NCI-H2171 (cell line): ENCODE measurements at places on chromosomes 11 and 22.

- no peak for DNase-seq
These were observed 9.4 kb upstream of the SLC25A1 start for GRCh38 chr22:19187716-19188563.

DNA sequence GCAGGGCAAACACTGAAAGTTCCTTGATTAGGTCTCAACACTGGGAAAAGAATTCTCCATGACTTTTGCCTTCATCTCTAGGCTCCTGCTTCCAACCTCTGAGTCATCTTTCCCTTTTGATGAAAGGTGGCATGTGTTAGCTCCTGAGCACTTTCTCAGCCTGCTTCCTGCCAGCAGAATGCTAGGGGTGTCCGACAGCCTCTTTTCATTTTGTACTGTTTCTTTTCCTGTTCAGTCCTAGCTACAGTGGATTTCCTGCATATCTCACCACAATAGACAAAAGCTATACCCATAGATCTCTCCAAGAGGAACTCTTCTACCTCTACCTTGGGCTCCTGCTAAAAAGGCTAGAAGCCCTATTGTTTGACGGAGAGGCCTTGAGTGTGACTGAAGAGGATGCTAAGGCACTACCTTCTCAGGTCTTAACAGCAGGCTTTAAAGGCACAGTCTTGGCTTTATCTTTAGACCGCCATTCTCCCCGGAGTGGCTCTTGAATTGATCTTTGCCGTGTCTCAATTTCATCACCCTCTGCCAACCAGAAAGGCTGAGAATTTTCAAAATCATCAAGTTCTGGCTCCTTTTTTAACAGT, 145.5 kb downstream of the RBFOX2 start:
- DNase-seq, result no peak

GRCh38 chr22:49305966-49306631, 521.6 kb downstream of the BRD1 start:
- DNase-seq, result no peak

DNA sequence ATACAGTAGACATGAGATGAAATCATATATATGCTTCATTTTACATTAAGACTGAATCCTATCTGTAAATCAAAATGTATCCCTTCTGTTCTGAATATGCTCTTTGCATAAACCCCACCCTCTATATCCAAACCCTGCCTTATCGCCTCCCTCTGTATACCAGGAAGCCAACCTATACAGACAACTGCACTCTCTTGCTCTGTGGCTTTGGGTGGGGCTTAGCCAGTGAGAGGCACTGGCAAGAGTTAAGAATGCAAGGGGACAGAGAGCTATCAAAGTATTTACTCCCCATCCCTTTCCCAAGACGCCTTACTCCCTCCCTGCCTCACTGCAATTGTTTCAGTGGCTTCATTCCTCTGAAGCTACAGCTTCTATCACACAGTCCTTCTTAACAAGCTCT, 309.8 kb downstream of the TTC28 start:
- DNase-seq, result no peak

GRCh38 chr11:72682858-72683243, 8.6 kb upstream of the PDE2A start:
- DNase-seq, result no peak

- no peak for DNase-seq
These were observed 82.8 kb downstream of the SPATA19 start for GRCh38 chr11:133762538-133762937.

GRCh38 chr22:50434849-50435248, 40.0 kb downstream of the SBF1 start:
- no peak for DNase-seq

DNA sequence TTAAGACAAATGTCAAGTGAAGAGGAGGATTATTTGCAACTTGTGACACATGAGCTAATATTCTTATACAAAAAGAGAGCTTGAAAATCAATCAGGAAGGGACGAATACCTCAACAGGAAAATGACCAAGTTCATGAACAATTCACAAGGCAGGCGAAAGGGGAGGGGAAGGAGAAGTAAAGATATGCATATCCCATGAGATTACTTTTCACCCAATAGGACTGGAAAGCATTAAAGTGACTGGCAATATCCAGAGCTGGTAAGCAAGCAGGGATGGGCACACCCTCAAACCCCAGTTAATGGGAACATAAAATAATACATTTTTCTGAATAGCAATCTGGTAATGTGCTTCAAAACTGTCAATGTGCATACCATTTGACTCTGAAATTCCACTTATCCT, 129.5 kb downstream of the SLC1A2 start:
- DNase-seq, result no peak

GRCh38 chr11:57274904-57275498, 38.0 kb upstream of the APLNR start:
- no peak for DNase-seq

GRCh38 chr11:73393011-73393380, 16.8 kb downstream of the RELT start:
- no peak for DNase-seq

- DNase-seq, result no peak
These were observed 596.0 kb downstream of the INSC start for GRCh38 chr11:15710580-15711275.

- DNase-seq, result peak; percentile 32
These were observed 32.1 kb upstream of the DGKZ start for GRCh38 chr11:46315033-46315738.

GRCh38 chr11:120842195-120842594, 181.7 kb upstream of the TBCEL start:
- DNase-seq, result no peak

DNA sequence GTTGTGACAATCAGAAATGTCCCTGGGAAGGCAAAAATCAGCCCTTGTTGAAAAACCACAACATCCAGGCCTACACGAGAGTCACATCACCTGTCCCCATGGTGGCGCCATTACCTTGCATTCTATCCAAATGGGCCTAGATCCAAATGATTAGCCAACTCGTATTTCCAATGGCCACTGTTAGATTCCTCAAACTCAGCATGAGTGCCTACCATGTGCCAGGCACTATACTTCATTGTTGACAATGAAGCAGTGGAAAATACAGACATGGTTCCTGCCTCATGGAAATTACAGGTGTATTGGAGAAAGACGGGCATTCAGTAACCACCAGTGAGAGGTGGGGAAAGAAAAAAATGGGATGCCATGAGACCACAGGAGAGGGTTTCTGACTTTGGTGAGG, 29.8 kb upstream of the CREB3L1 start:
- peak; percentile 6 for DNase-seq

DNA sequence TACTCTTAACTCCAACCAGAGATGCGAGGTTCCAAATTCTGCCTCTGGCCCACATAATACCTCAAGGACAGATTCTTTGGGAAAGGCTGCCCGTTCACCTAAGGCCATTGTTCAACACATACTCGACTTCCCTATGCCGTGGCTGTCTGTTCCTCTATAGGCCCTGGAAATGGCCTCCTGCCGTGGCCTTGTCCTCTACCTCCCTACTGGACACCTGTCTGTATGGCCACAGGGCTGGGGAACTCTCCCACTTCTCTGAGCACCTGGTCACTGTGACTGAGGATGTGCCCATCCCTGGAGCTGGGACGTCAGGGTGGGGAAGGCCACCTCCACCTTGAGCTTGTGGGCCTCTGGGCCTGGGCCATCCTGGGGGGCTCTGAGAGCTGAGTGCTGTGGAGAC, 340.5 kb upstream of the B3GAT1 start:
- no peak for DNase-seq

DNA sequence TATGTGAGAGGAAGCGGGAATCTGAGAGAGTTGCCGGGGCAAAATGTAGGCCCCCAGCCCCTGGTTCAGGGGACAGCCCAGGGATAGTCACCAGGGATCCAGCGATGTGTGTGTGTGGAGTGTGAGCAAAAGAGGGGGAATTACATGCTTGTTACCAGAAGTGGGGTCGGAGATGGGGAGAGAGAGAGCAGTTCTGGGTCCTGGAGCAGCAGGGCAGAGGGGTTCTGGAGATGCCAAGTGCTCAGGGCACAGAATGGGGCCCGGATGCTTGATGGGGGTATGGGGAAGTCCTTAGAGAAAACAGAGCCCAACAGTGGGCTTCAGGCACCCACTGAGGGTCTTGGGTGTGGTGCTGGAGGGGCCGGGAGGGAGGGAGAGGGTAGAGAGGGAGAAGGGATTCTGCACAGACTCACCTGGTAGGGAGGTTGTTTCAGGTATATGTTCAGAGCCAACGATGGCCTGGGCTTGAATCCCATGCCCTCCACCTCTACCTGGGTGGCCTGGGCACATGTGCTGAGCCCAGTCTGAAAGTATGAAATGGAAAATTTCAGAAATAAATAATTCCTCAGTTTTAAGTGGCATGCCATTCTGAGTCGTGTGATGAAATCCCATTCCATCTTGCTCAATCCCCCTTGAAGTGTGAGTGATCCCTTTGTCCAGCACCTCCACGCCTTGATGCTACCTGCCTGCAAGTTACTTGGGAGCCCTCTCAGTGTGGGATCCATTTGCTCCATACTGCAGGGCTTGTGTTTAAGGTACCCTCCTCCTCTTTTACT, 12.4 kb downstream of the SMIM38 start:
- no peak for DNase-seq

DNA sequence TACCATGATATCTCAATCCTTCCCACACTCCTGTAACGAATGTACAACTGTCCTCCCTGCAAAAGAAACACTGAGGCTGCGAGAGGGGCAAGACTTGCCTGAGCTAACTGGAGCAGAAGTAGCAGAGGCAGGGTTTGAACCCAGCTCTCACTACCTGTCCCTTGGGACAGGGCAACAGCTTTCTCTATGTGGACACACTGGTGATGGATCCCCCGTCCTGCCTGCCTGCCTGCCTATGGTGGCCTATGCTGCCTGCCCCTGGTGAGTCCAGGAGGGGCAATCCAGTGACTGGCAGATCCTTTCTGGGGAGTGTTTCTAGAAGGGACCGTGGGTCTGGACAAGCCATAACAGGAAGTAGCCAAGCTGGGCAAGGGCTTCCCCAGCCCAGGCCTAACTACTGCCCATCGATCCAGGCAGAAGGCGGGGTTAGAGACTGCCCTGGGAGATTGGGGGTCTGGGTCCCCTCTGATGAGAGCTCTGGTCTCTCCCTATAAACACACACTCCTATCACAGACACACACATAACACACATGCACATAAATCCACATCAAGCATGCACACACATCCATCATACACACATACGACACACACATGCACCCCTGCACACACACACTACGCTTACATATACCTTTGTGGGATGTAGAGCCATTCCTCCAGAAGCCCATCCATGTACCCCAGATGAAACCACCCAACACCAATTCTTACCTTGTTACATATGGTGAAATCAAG, 1.1 kb upstream of the EMID1 start:
- DNase-seq, result no peak

DNA sequence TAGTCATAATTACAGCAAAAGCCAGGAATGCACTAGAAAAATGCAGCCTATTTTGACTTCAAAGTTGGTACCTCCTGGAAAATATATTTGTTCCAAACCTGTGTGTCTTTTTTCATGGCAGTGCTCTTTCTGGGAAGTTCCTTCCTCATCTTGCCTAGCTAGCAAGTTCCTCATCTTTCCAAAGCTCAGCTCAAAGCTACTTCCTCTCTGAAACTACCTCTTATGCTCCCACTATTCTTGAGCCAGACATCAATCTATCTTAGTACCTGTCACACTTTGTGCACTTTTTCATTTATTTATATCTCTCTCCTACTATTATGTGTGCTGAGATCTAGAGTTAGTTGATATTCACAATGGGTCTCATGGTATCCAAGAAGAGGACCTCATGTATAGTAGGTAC, 191.6 kb upstream of the CCDC90B start:
- DNase-seq, result no peak

GRCh38 chr22:23146478-23147205, 1.4 kb downstream of the RAB36 start:
- no peak for DNase-seq

GRCh38 chr11:76674517-76675400, 4.2 kb upstream of the LRRC32 start:
- no peak for DNase-seq

GRCh38 chr11:69531717-69532088, 50.2 kb downstream of the LINC01488 start:
- DNase-seq, result no peak

DNA sequence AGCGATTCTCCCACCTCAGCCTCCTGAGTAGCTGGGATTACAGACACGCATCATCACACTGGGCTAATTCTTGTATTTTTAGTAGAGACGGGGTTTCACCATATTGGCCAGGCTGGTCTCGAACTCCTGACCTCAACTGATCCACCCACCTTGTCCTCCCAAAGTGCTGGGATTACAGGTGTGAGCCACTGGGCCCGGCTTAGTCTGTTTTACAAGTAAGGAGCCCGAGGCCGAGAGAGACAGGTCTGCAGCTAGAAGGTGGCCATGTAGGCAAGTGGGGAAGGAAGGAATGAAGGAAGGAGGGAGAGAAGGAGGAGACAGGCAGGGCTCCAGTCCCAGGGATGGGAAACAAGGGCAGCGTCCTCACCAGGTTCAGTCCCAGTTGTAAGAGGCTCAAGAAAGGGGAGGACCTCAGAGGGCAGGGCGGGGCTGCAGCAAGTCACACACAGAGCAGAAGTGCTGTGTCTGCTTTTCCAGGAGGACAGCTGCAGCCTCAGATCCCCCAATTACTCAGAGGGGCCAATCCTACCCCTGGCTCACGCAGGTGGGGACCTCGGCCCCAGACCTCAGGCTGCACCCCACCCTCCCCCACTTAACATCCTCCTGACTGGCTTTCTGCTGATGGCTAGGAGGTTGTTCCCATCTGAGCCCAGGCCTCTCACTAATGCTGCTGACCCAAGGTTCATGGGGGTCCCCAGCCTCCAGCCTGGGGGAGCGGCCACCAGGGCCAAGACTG, 53.8 kb upstream of the PRR5 start:
- no peak for DNase-seq

GRCh38 chr11:122195790-122196189, 79.8 kb upstream of the BLID start:
- DNase-seq, result no peak

DNA sequence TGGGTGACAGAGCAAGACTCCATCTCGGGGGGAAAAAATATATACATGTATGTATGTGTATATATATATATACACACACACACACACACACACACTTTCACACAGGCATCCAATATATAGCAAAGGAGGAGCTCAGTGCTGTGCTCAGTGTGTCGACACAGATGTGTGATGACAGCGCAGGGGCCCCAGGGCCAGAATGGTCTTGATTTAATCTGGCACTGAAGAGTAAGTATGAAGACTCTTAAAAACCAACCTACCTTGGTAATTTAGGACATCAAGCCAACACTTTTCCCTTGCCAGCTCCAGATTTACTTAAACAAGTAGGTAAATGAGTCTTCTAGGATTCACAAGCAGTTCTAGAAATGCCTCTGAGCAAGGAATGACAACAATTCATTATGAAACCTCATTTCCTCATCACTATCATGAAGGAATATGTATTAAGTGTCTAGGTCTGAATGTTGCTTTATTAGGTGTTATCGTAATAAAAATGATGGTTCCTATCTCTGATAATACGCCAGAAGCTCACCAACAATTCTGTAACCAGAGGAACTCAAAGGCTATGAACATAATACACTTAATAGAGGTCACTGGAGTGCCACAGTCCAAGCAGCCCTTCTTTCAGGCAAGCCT, 71.5 kb downstream of the SGSM3 start:
- DNase-seq, result no peak
